Activated CD4-positive, alpha-beta memory T cell treated with anti-CD3 and anti-CD28 coated beads for 36 hours (primary cell): ENCODE measurements at places on chromosomes 7 and 10. TPM values are rescaled to one million over a fixed set of nuclear protein-coding genes. Genes with fewer than 3 reads are reported as not detected.
A peak's percentile ranks its signal among the peaks of the same experiment; 100 is the strongest.

The ANKRD1 gene
- not detected for total RNA-seq

DNA sequence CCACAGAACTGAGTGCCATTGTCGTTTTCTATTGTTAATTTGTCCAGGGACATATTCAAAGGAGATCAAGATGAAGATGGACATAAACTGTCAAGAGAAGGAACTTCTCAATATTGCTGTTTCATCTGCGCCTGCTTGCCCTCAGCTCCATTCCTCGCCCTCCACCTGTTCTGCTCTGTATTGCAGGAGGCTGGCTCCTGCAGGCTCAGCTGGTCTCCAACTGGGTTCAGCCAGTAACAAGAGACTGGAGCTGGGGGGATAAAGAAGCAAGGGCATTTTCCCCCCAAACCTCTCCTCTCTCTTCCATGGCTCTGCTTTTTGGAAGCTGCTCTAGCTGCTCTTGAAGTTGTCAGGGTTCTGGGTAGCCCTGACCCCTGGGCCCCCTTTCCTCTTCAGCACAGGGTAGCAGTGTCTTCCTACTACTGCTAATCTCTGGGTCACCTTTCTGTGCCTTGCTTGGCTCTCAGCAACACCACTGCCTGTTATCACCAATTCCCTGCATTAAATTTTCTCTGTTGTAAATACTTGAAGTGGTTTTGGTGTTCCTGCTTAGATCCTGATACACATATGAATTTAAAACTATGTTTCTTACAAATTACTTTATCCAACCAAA lies 149.0 kb upstream of the FGFR2 start:
- H3K27me3 ChIP-seq = no peaks in the 10 kb centered on the region
- no peak overlapping the region for H3K4me3 ChIP-seq
- no peaks in the 10 kb centered on the region for H3K4me1 ChIP-seq
- peaks cover 15% of the 10 kb centered on the region for H3K36me3 ChIP-seq

The RFC2 gene
- total RNA-seq = 81.1 TPM

DNA sequence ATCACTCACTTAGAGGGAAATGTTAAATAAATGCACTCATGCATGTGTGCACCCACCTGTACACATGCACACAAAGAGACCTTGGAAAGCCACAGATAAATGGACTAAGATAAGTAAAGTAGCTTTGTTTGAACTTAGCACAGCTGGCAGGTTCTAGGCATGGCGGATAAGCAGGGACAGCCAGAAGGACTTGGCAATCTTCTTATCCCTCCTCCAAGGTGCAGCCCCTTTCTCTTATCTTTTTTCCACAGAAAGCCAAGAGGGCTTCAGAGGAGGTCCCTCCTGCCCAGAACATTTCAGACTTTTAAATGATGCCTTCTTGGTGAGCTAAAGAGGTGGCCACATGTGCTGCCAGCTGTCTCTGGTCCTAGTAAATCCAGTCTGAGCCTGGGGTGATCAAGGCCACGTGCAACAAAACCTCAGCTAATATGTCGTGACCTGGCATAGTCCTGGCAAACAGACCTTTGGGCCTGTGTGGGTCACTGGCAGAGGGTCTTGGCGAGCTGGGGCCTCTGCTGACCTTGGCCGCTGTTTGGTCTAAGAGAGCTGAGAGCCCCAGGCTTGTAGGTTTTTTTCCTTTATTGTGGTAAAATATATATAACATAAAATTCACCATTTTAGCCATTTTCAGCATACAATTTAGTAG lies 43.2 kb upstream of the SLC35B4 start:
- no peaks in the 10 kb centered on the region for H3K4me1 ChIP-seq
- H3K36me3 ChIP-seq = no peaks in the 10 kb centered on the region
- H3K27ac ChIP-seq = no peak overlapping the region

The SIRT1 gene
- 32.0 TPM for total RNA-seq

The GRID1 gene
- not detected for total RNA-seq

- no peak overlapping the region for H3K27ac ChIP-seq
- H3K4me3 ChIP-seq = no peak overlapping the region
- DNase-seq = no peak
- no peaks in the 10 kb centered on the region for H3K27me3 ChIP-seq
- H3K36me3 ChIP-seq = no peaks in the 10 kb centered on the region
These were observed 11.1 kb upstream of the CPA1 start for GRCh38 chr7:130369110-130369711.

- peaks cover 10% of the 10 kb centered on the region for H3K4me1 ChIP-seq
- H3K27me3 ChIP-seq = no peaks in the 10 kb centered on the region
- no peak for DNase-seq
- H3K27ac ChIP-seq = no peak overlapping the region
- no peak overlapping the region for H3K4me3 ChIP-seq
These were observed 50.9 kb downstream of the ANK3 start for GRCh38 chr10:60338786-60339185.

The RASA4B gene
- total RNA-seq = 10.4 TPM

GRCh38 chr10:89197473-89197872 lies 9.6 kb downstream of the CH25H start:
- no peak for DNase-seq
- H3K4me3 ChIP-seq = no peak overlapping the region
- H3K36me3 ChIP-seq = no peaks in the 10 kb centered on the region
- H3K27ac ChIP-seq = no peak overlapping the region

- no peak for DNase-seq
- H3K27me3 ChIP-seq = no peaks in the 10 kb centered on the region
- no peak overlapping the region for H3K27ac ChIP-seq
- no peak overlapping the region for H3K4me3 ChIP-seq
These were observed 374.7 kb upstream of the BMPER start for GRCh38 chr7:33530664-33531063.

DNA sequence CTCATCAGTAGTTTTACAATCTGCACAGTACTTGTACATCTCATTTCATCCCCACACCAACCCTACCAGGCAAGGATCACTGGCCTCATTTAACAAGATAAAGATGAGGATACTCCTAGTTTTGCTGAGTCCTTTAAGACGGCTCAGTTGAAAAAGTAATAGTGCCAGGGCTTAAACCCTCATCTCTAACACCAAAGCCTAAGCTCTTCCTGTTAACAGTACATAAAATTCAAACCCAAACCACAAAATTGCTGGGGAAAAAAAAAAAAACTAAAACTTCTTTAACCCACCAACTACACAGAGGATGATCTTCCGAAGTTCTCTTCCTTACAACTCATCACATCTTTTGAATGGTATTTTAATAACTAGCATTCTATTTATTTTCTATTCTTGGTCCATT lies 1.3 kb downstream of the SAR1A start:
- no peak for DNase-seq
- no peaks in the 10 kb centered on the region for H3K27me3 ChIP-seq
- H3K27ac ChIP-seq = peak overlapping the region; percentile 94
- H3K4me1 ChIP-seq = peaks cover 69% of the 10 kb centered on the region
- peak overlapping the region; percentile 93 for H3K4me3 ChIP-seq

- DNase-seq = no peak
- H3K36me3 ChIP-seq = no peaks in the 10 kb centered on the region
- no peaks in the 10 kb centered on the region for H3K4me1 ChIP-seq
- no peak overlapping the region for H3K27ac ChIP-seq
- no peaks in the 10 kb centered on the region for H3K27me3 ChIP-seq
These were observed 50.9 kb downstream of the GNAI1 start for GRCh38 chr7:80185571-80185970.

The MACC1 gene
- 0.10 TPM for total RNA-seq

The MBL2 gene
- not detected for total RNA-seq

The C10orf67 gene
- 0.31 TPM for total RNA-seq

- peak; percentile 63 for DNase-seq
- H3K36me3 ChIP-seq = no peaks in the 10 kb centered on the region
- peaks cover 27% of the 10 kb centered on the region for H3K4me1 ChIP-seq
These were observed 38.0 kb downstream of the INPP5A start for GRCh38 chr10:132575320-132576201.

- no peak overlapping the region for H3K4me3 ChIP-seq
- no peak overlapping the region for H3K27ac ChIP-seq
- no peaks in the 10 kb centered on the region for H3K36me3 ChIP-seq
- no peak for DNase-seq
These were observed 286.9 kb downstream of the PTEN start for GRCh38 chr10:88150339-88150738.

GRCh38 chr7:30321089-30321881 lies 36.9 kb downstream of the ZNRF2 start:
- DNase-seq = no peak
- H3K4me1 ChIP-seq = peaks cover 76% of the 10 kb centered on the region
- peaks cover 9% of the 10 kb centered on the region for H3K36me3 ChIP-seq
- H3K4me3 ChIP-seq = peak overlapping the region; percentile 73
- no peaks in the 10 kb centered on the region for H3K27me3 ChIP-seq
- peak overlapping the region; percentile 86 for H3K27ac ChIP-seq

- H3K27ac ChIP-seq = no peak overlapping the region
- no peaks in the 10 kb centered on the region for H3K36me3 ChIP-seq
- DNase-seq = peak; percentile 12
- H3K27me3 ChIP-seq = no peaks in the 10 kb centered on the region
These were observed 50.5 kb upstream of the COBL start for GRCh38 chr7:51366930-51367613.

The CADPS2 gene
- total RNA-seq = not detected

DNA sequence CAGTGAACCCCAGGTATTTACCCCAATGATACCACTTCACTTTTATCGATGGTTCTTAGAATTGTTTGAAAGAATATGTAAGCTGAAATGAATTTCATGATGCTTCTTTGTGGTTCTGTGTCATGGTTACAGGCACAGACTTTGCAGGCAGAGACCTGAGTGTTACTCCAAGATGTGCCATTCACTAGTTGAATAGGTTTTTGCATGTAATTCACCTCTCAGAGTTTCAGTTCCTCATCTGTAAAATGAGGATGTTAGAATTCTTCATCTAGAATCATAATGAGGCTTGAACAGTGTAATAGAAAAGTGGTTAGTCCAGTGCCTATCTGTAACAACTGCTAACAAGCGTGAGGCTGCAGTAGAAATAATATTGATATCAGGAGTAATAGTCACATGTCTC lies 54.6 kb downstream of the VSTM2A start:
- no peak overlapping the region for H3K27ac ChIP-seq
- no peak for DNase-seq
- H3K4me3 ChIP-seq = no peak overlapping the region

The TAS2R3 gene
- 0.63 TPM for total RNA-seq

DNA sequence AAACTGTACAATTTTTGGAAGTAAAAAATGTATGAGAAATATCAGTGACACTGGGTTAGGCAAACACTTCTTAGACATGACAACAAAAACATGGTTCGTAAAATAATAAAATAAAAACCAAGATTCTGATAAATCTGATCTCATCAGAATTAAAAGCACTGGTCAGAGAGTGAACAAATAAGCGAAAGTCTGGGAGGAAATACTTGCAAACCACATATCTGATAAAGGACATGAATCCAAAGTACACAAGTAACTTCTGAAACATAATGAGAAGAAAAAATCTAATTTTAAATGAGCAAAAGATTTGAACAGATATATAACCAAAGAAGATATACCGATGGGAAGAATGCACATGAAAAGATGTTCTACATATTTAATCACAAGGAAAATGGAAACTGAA lies 91.5 kb downstream of the RTKN2 start:
- no peak overlapping the region for H3K4me3 ChIP-seq
- H3K36me3 ChIP-seq = peaks cover 28% of the 10 kb centered on the region
- H3K27me3 ChIP-seq = no peaks in the 10 kb centered on the region
- H3K4me1 ChIP-seq = peaks cover 55% of the 10 kb centered on the region
- H3K27ac ChIP-seq = no peak overlapping the region
- DNase-seq = no peak

DNA sequence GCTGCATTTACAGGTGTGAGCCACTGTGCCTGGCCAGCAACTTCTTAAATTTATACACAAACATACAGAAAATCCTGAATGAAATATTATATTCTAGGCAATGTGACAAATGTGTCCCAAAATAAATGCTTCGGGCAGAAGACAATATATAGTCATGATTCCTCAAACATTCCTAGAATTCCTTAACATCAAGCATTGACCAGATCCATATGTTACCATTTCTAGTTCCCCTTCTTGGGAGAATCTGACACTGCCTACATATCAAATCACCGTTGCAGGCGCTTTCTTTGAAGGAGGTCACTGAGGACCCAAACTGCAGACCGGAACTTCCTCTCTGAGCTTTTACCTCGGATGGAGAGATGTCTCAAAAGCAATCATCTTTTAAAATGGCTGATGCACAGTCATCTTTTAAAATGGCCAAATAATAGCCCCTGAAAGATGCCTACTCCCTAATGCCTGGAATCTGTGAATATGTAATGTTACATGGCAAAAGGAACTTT lies 323.5 kb downstream of the PHF14 start:
- no peak for DNase-seq
- H3K27me3 ChIP-seq = no peaks in the 10 kb centered on the region
- H3K27ac ChIP-seq = no peak overlapping the region
- no peaks in the 10 kb centered on the region for H3K36me3 ChIP-seq
- no peaks in the 10 kb centered on the region for H3K4me1 ChIP-seq

DNA sequence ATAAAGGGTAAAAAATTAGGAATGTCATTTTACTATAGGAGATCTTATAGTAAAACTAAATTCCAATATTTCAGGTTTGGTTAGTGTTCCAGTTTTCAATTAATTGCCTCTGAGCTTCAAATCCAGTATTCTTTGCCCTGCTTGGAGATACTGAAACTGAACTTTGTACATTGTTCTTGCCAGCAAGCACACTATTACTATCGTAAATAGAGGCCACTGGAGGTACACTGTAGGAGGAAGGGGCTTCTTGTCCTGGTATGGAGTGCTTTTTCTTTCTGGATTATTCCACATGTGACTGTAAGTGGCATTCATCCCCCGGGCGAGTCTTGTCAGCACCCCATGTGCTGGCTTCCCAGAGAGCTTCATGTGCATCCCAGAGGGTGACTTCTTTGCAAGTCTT lies 234.7 kb upstream of the PTPRZ1 start:
- no peaks in the 10 kb centered on the region for H3K27me3 ChIP-seq
- DNase-seq = no peak
- H3K4me1 ChIP-seq = no peaks in the 10 kb centered on the region
- no peak overlapping the region for H3K4me3 ChIP-seq

DNA sequence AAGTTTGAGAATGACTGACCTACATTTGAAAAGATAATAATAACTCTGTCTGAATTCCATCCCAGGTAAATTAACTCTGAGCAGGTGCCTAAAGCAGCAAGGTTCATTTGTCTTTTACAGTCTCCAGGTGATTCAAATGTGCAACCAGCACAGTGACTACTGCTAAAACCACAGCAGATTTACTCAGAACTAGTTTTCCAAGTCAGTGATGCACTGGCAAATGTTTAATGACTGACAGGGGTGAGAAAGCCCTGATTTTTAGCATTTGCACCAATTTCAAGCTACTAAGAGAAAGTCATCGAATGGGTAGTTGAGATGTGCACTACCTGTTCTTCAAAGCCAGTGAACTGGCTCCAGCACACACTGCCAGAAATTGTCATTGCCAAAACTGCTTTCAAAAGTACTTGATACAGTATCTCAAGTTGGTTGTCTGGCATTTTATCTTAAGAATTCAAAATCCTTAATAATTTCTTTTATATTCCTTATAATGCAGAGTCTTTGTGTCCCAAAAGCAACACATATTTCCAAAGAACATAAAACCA lies 60.3 kb downstream of the ATOH7 start:
- H3K27ac ChIP-seq = no peak overlapping the region
- H3K36me3 ChIP-seq = no peaks in the 10 kb centered on the region
- no peaks in the 10 kb centered on the region for H3K4me1 ChIP-seq
- DNase-seq = no peak
- H3K27me3 ChIP-seq = no peaks in the 10 kb centered on the region
- H3K4me3 ChIP-seq = no peak overlapping the region

The TCAF2 gene
- total RNA-seq = 33.9 TPM

GRCh38 chr7:97973206-97973658 lies 16.8 kb downstream of the OCM2 start:
- peak overlapping the region; percentile 26 for H3K4me3 ChIP-seq
- peaks cover 26% of the 10 kb centered on the region for H3K4me1 ChIP-seq
- no peak overlapping the region for H3K27ac ChIP-seq
- no peaks in the 10 kb centered on the region for H3K27me3 ChIP-seq
